Common myeloid progenitor, CD34-positive (primary cell): ENCODE measurements at places on chromosomes 7 and 10.

DNA sequence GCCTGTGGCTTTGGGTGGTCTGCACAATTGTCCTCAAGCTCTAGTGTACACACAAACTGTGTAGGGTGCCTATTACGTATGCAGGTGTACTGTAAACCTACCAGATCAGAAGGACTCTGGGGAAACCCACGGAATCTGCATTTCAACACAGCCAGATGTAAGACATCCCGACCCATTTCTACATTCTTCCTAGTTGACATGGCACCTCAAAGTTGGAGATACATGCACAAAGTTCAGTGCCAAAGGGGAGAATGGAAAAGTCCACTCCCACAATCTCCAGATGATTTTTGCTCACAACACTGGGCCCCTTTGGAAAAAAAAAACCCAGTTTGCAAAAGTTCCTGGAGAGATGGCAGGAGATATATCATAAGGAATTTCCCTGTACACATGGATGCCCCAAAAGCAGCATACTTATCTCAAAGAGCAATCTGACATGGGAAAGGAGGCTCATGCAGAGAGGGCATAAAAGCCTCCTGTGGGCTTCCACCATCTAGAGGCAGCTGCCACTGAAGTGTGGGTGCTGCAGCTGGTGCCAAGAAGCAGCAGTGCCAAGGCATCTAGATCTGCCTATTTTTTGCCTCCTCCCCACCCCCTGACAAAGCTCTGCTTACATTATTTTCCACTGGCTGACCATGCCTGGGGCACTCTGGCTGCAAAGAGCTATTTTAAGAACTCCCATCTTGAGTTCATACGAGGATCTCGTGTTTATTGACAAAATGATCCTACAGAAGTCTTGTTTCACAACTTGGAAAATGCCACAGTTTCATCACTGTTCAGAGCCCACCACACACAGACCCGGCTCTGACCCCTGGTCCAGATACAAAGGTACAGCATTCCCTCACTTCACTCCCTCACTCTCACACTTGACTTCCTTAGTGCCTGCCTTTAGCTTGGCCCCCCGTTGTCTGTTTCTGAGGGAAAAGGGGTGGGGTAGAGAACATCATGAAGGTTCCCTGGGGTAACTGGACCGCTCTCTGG, 12.9 kb downstream of the TECTB start:
- DNase-seq = no peak

DNA sequence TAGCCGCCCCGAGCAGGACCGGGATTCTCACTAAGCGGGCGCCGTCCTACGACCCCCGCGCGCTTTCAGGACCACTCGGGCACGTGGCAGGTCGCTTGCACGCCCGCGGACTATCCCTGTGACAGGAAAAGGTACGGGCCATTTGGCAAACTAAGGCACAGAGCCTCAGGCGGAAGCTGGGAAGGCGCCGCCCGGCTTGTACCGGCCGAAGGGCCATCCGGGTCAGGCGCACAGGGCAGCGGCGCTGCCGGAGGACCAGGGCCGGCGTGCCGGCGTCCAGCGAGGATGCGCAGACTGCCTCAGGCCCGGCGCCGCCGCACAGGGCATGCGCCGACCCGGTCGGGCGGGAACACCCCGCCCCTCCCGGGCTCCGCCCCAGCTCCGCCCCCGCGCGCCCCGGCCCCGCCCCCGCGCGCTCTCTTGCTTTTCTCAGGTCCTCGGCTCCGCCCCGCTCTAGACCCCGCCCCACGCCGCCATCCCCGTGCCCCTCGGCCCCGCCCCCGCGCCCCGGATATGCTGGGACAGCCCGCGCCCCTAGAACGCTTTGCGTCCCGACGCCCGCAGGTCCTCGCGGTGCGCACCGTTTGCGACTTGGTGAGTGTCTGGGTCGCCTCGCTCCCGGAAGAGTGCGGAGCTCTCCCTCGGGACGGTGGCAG, at the start of gene MGMT:
MGMT (plus strand) TSS at position 539 of the 656 bp plus-strand sequence.
- peak; percentile 84 for DNase-seq

GRCh38 chr10:52442576-52442975, 128.5 kb downstream of the DKK1 start:
- no peak for DNase-seq

- DNase-seq = no peak
Observed at GRCh38 chr10:109454691-109455090, 468.6 kb downstream of the XPNPEP1 start.

DNA sequence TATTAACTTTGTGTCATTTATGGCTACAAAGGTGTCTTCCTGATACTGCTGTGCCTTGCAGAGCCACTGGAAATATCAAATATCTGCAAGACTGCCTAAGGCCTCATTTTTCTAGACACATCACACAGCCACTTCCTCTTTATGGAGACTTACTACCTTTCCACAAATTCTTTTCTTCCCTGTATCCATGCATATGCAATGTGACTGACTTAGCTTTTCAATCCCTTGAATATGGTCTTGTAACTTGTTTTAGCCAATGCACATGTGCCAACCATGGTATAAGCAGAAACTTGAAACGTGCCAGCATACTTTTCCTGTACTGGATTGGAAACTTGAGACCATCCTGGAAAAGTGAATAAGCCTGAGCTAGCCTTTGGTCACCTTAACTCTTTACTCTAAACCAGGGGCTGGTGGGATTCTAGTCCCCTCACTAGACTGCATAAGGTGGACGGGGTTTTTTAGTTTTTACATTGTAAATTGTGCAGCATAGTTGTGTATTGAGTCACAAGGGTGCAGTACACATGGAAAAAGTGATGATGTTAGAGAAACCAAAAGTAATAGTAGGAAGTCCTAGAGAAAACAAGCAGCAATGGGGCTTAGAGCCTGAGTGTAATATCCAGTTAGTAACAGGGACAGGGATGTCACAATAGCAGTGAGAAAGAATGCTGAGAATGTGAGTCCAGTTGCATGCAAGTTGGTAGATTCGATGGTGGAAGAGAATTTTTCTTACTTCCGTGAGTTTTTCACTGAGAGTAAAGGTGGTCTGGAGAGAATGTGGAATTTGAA, 879.5 kb downstream of the SORCS1 start:
- DNase-seq = no peak

GRCh38 chr7:71408271-71408670, 276.3 kb downstream of the GALNT17 start:
- no peak for DNase-seq

- DNase-seq = peak; percentile 40
Observed at GRCh38 chr7:128963327-128963757, 25.6 kb downstream of the IRF5 start.

DNA sequence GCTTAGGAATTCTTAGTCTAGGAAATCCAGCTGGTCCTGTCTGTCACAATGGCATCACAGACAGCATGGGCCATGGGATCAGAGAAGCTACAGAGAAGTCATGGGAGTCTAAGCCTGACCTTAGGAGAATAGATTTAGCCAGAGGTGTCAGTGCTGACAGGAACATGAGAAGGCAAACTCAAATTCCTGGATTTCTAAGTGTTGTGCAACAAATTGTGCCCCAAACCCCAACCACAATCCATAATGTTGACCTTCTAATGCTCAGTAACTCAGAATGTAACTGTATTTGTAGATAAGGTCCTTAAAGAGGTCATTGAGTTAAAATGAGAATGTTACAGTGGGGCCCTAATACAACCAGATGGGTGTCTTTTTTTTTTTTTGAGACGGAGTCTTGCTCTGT, 95.9 kb upstream of the RHOBTB1 start:
- no peak for DNase-seq

DNA sequence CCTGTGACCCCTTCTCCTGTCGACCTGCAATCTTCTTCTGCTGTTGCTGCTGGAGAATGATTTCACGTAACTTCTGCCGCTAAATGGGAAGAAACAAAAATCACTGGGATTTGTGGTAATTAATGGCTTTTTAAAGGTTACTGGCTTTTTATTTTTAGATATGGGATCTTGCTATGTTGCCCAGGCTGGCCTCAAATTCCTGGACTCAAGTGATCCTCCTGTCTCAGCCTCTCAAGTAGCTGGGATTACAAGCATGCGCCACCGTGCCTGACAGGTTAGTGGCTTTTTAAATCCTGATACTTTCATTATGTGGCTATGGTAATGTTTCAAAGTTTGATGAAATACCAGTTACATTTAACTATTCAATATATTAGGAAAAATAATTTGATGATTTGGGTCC, 154.6 kb downstream of the GALNT11 start:
- DNase-seq = no peak

DNA sequence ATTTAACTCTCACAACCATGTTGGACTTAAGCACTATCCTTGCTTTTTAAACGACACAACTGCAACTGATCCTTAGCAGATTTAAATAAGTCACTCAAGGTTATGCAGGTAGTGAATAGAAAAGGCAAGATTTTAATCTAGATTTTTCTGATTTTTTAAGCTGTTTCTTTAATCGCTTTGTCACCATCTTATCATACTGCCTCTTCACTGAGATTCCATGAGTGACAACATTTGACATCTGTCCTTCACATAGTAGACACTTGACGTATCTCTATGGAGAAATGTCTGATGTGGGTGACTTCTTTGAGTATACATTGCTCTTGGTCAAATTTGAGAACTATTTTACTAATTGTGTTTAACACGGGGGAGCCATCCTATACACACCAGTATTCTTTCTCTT, 839.7 kb downstream of the GATA3 start:
- DNase-seq = no peak
